Kidney capillary endothelial cell (primary cell): ENCODE measurements at places on chromosomes 5 and 9.

DNA sequence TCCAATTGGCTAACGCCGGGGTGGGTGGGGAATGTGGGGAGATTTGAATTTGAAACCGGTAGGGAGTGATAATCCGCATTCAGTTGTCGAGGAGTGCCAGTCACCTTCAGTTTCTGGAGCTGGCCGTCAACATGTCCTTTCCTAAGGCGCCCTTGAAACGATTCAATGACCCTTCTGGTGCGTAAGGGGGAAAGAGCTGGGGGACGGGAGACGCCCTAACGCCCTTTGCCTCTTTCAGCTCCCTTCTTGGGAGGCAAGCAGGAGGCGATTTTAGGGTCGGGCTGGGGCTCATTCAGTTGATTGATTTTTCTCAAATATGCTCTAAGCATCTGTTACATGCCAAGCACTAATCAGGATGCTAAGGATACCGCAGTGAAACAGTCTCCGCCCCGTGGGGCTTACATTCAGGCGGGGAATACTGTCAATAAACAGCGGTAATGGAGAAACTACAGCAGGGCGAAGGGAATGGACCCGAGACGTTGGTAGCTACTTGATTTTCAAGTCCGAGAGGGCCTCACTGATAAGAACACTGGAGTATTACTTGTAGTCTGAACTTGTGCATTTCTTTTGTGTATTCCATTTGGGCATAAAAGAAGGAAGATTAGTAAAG lies at the start of gene HMMR:
Gene HMMR (plus strand): TSS at position 71 of the 610 bp plus-strand sequence. CDS start 61 bp downstream, at position 132.
- no peak for DNase-seq

- DNase-seq = no peak
Measured at GRCh38 chr9:69317894-69318293, 7.1 kb upstream of the ENTREP1 start.

- no peak for DNase-seq
Measured at GRCh38 chr5:67543720-67544270, 347.2 kb upstream of the CD180 start.

- DNase-seq = no peak
Measured at GRCh38 chr5:107155707-107156106, 515.0 kb downstream of the EFNA5 start.

DNA sequence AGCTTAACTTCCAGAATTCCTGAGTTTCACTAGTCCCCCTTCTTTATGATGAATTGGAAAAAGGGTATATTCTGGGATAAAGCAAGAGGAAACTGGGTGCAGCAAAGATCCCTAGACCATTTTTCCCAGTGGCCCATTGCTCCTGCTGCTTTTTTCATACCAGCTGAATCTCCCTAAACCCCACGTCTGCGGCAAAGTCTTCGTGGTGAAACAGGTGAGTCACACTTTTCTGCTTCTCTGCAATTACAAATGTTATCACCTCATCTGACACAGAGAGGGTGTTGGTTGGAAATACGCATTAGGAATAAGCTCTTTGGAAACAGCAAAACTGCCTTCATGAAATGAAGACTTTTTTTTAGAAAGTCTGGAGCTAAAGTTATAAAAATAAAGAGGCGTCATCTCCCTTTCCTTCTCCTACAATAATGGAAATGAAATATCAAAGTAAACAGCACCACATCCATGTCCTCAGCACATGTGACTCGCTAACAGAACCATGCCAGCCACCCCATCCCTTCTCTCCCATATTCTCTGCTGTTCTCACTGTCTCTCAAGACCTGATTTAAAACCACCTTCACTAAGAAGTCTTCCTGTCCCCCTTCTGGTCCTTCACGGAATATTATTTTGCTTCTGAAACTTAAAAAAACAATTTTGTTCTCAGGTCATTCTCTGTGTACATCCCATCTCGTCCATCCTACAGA lies 39.5 kb upstream of the GLRX start:
- DNase-seq = peak; percentile 30

GRCh38 chr5:21919414-21920022 lies 933.6 kb downstream of the CDH12 start:
- peak; percentile 21 for DNase-seq

GRCh38 chr9:132849185-132849706 lies 28.8 kb downstream of the AK8 start:
- DNase-seq = no peak

DNA sequence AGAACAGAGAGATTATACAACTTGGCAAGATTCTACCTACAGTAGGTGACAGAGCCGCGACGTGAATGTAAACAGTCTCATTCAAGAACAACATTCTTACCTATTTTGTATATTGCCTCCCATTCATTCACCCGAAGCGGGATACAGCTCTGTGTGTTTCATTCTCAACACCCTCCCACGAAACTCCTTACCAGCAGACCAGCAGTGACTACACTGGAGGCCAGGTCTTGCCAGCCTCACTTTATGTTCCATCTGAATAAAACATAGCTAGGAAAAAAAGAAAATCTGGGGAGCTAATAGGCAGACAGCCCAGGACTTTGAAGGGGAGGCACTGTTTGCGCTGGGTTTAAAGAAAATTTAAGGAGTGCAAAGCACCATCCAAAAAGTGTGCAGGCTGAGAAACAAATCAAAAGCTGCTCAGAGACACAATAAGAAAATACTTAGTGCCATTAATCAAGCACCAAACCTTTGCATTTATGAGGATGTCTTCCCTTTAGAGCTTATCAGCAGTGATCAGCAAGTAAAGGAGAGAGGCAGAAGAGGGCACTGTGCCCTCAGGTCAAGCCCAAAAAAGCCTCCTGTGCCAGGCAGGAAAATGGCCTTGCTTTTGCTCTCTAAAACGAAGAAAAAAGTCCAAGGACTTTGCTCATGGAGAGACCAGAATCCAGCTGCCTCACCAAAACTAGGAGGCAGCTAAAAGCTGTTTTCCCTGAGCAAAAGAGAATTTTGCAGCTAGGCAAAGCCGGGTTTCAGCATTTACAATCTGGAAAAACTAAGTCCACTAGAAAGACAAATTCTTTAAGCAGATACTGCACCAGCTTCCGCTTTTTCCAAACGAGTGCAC lies 295.1 kb downstream of the BNC2 start:
- DNase-seq = no peak
